ENCODE measurements at places on chromosomes 2 and 18. TPM values are rescaled to one million over a fixed set of nuclear protein-coding genes. Genes with fewer than 3 reads are reported as not detected.
A peak's percentile ranks its signal among the peaks of the same experiment; 100 is the strongest.

UGT1A9 gene
- not detected for total RNA-seq

C2orf15 gene
- 0.24 TPM for total RNA-seq

- DNase-seq, result no peak
Measured at GRCh38 chr2:13128139-13128538, 411.4 kb downstream of the TRIB2 start.

DNA sequence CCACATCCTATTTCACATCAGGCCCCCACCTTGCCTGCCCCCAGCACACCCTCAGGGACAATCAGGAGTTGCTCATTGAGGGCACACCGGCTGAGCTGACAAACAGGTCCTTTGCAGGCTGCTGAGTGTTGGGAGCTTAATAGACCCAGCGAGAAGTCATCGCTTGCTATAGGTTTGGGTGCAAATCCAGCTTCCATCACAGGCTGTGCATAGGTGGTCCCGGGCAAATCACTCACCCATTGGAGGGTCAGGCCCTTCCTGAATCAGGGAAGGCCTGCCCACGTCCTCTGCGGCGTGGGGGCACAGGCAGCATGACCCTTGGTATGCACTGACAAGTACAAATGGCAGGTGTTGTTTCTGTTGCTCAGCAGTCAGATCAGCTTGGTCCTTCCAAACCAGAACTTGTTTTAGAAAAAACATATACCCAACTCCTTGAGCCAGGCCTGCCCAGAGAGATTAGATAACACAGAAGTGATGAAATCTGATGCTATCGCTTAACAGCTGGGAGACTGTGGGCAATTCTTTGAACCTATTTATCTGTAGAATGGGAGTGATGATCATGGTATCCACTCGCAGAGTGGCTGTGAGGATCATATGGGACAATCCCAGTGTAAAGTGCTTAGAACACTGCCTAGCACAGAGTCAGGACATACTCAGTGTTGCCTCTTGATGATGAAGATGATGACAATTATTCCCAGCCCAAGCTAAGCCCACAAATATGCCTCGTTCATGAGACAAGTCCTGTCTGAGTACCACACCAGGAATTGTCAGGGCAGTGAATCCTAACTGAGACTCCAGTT is 34.9 kb downstream of the SMAD7 start:
- no peak for DNase-seq

GRCh38 chr2:25251071-25251421 is 82.7 kb upstream of the POMC start:
- no peak for DNase-seq

DNA sequence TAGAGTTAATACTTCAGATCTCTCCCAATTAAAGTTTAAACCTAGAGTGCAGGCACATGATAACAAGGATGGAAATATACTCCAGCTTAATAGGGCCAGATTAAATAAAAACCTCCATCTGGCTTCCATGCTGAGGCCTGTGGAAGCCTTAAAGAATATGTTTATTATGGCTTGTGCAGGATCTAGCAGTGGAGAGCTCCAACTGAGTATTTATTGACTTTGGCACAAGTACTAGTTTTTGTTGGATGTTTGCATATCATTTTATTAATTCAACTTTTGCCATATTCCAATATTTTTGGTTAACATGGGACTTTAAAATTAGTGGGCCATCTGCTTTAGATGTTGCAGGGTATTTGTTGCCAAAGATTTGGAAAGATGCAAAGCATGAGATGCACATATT is 860.4 kb upstream of the SOX11 start:
- no peak for DNase-seq

GRCh38 chr2:238714038-238714528 is 133.8 kb upstream of the TWIST2 start:
- DNase-seq, result peak; percentile 35

DNA sequence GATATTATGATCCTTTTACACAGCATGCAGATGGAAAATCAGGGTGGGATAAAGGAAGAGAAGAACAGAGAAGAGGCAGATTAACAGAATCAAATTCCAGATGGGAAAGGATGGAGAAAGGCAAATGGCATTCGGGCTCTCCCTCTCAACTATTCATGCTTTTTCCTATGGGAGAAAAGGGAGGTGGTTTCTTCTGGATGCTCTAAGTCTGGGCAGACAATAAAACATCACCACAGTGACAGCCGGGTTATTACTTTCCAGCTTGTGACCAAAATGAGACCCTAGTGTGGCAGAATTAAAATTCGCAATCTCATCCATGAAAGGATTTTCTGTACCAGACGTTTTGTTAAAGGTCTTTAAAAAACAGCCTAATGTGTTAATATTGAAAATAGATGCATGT is 440.7 kb downstream of the RND3 start:
- DNase-seq, result no peak
